NCI-H2081 treated with DMSO at 0.1 percent for 48 hours (cell line): ENCODE measurements at places on chromosomes 3 and 15.

DNA sequence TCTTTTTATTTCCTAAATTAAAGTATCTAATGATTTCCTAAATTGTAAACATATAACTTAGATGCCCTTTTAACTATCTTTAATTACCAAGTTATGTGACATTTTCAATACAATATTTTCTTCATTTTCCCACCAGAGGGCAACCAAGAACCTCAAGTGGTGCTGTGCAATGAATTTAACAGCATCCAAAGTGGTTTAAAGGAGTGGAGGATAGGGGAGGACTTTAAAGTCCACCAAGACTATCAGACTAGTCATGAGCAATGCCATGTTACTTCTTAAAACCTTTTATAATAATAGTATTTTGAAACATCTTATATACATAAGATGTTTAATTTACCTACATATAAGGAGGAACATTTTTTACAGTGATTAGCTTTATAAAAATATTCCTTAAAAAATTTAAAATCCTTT lies 74.4 kb downstream of the DLG1 start:
- DNase-seq, result no peak

GRCh38 chr15:26867200-26868007 lies 542 bp downstream of the GABRA5 start:
- DNase-seq, result no peak

DNA sequence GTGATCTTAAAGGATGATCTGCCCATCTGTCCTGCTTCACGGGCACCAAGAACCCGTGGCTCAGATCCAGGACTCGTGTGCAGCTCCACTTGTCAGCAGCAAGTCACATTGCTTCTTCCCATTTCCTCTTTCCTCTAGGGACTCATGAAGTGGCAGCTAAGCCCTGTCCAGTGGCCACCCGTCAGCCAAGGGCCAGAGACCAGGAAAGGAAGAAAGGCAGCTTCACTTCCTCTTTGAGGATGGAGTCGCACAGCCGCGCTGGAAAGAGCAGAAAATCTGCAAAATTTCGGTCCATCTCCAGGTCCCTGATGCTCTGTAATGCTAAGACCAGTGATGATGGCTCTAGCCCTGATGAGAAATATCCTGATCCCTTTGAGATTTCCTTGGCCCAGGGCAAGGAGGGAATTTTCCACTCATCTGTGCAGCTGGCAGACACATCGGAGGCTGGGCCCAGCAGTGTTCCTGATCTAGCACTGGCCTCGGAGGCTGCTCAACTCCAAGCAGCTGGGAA lies 28.5 kb downstream of the IL16 start:
- no peak for DNase-seq

GRCh38 chr3:182740710-182741109 lies 52.6 kb upstream of the ATP11B start:
- no peak for DNase-seq

- no peak for DNase-seq
Observed at GRCh38 chr3:98655666-98656065, 62.3 kb upstream of the CPOX start.

GRCh38 chr15:73607843-73608242 lies 25.3 kb downstream of the NPTN start:
- no peak for DNase-seq

- no peak for DNase-seq
Observed at GRCh38 chr3:23916152-23916885, 471 bp downstream of the NKIRAS1 start.

GRCh38 chr3:6260551-6261191 lies 600.2 kb upstream of the GRM7 start:
- no peak for DNase-seq

DNA sequence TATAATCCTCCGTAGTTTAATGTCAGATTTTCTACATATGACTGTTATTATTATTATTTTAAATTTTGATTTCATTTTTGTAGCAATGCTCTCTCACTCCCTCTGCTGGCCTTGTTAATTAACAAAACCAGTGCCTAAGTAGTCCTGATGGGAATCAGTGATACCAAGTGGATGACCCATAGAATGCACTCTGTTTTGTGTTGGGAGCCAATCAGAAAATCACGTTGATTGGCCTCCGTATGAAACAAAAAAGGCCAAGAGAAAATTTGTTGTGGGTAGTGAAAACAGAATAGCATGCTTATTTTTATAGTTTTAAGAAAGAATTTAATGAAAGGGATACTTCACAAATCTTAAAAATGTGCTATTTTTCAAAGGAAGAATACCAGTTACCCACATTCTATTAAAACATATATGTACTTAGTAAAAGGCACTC lies 34.4 kb upstream of the MEIS2 start:
- DNase-seq, result no peak

GRCh38 chr3:38472342-38472741 lies 18.7 kb downstream of the ACVR2B start:
- no peak for DNase-seq

DNA sequence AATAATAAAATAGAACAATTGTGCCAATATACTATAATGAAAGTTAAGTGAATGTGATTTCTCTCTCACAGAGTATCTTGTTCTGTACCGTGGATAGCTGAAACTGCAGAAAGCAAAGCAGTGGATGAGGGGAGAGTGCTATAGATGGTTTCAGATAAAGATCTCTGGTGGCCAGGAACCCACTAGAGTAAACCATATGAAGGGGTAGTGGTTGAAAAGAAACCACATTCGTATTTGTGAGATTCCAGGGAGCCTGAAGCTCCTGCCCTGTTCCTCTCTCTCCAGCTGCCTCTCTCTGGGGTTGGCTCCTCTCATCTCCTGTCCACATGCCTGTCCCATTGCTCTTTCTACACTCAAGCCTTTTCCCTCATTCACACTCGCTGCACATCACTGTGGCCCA lies 8.9 kb downstream of the ABHD17C start:
- no peak for DNase-seq

DNA sequence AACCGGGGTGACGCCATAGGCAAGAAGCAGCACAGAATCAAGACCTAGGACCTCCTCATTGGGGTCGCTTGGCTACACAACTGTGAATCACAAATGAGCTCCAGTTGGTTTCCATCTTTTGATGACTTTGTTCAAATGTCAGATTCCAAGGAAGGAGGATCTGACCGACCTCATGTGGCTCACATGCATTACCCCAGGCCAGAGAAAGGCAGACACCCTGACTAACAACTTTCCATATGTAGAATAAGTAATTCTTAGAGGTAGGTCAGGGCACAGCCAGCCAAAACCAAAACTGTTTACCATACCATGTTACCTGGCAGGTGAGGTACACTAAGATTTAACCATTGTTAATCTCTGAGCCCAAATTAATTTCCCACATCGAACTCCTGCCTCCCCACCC lies 96.5 kb downstream of the CCNL1 start:
- DNase-seq, result no peak

DNA sequence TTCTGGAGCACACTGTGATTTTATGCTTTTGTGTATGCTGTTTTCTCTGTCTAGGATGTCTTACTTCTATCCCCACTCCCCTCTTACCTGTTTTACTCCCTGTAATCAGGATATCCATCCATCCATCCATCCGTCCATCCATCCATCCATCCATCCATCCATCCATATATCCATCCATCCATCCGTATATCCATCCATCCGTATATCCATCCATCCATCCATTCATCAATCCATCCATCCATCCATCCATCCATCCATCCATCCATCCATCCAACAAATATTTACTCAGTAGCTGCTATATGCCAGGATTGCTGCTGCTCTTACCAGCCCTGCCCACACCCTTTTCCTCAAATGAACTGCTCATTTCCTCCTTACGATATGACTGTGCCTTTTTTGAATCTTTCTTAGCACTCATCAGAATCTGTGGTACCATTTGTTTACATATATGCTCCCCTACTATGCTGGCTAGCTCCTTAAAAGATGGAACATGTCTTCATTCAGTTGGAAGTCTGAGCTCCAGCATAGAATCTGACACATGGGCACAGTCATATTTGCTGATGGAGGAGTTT lies 35.2 kb downstream of the USP13 start:
- DNase-seq, result no peak

DNA sequence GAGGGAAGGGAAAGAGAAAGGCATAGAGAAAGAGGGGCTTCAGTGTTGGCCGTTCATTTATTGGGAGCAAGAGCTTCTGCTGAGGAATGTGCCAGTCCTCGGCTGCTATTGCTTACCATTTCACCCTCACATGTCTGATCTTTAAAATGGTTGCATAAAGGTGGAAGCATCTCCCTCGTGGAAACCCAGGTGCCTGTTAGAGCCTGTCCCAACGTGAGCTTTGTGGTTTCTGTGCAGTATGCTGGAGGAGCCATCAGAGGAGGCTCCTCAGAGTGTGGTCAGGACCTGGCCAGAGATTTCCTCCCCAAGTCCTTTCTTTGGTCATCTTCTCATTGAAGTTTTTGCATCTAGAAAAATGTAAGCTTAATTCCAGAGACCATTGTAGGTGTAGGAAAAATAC lies 34.4 kb downstream of the PSMD6 start:
- DNase-seq, result no peak

DNA sequence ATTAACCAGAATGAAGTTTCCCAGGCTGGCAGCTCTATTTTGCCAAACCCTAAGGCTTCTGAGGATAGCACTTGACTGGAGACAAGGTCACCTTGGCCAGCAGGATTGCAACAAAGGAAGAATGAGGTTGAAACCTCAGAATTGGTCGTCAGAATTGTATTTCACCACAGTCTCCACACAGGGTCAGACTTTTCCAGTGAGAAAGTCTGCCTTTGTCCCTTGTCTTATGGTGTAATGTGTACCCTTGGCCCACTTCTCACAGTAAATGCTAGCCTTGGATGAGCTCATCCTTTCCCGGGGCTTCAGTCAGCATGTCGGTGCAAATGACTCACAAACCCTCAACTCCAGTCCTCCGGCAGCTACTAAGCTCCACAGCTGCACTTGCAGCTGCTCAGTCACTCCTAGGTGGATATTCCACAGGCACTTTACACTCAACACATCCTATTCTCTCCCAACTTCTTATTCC lies 19.7 kb downstream of the SSR3 start:
- DNase-seq, result no peak

DNA sequence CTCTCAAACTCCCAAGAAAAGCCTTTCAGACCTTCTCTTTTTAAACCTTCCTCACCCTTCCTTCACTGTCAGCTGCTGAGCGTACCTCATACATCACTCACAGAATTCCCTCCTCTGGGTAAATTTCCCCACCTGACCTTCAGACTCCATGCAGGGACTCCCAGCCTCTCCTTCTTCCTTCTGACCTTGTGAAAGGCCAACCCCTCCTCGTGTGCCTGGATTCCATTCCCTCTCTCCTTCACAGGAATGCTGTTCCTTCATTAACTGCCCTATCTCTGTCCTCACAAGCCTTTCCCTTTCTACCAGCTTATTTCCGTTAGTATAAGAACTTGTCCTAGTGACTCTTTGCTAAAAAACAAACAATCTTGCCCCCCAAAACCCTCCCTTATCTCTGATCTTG lies 69.7 kb upstream of the MME start:
- no peak for DNase-seq

- no peak for DNase-seq
Observed at GRCh38 chr3:174891524-174892203, 32.5 kb downstream of the NAALADL2 start.

GRCh38 chr3:62785384-62785783 lies 89.8 kb downstream of the CADPS start:
- DNase-seq, result no peak

DNA sequence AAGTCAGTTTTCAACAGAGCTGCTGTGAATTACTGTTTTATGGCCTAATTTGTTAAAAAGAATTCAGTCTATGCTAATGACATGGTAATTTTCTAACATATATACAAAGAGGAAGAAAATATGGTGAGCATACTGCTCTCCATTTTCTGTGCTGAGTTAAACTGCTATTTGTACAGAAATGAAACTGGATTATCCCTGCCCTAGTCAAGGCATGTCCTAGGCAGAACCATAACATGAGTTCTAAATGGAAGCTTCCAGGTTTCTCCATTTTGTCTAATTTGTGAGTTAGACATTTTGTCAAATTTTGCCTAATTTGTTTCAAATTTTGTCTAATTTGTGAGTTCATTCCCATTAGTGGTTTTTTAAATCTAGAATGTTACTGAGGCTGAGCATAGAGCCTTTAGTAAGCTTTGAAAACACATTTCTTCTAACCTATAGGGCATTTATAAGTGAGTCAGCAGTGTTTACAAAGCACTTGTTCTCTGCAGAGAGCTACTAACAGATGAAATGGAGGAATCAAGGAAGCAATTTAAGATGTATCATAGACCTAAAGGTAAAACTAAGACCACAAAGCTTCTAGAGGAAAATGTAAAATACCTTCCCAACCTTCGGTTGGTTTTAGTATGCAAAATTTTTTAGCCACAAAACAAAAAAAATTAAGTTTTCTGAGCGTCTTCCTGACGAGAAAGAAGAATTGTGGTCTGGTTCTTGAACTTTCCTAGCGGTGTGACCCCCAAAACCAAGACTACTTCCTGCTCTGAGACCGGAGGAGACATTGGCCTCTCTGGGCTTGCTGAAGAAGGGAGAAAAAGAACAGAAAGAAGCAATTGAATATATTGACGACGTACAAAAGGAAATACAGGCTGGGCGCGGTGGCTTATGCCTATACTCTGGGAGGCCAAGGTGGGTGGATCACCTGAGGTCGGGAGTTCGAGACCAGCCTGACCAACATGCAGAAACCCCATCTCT lies 9.8 kb downstream of the P2RY14 start:
- DNase-seq, result no peak

DNA sequence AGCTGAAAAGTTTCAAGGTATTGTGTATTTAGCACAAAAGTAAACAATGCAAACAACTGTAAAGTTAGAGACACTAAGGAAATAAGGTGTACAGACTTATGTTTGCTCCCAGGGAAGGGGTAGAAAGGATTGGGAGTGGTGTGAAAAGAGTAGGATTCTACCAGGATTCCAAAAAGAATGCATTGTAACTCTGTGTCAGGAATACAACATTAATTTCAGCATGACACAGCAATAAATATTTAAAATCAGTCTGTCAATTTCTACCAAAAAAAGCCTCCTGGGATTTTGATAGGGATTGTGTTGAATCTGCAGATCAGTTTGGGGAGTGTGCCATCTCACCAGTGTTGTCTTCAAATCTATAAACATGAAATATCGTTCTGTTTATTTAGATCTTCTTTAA lies 73.4 kb downstream of the LRRC28 start:
- no peak for DNase-seq

DNA sequence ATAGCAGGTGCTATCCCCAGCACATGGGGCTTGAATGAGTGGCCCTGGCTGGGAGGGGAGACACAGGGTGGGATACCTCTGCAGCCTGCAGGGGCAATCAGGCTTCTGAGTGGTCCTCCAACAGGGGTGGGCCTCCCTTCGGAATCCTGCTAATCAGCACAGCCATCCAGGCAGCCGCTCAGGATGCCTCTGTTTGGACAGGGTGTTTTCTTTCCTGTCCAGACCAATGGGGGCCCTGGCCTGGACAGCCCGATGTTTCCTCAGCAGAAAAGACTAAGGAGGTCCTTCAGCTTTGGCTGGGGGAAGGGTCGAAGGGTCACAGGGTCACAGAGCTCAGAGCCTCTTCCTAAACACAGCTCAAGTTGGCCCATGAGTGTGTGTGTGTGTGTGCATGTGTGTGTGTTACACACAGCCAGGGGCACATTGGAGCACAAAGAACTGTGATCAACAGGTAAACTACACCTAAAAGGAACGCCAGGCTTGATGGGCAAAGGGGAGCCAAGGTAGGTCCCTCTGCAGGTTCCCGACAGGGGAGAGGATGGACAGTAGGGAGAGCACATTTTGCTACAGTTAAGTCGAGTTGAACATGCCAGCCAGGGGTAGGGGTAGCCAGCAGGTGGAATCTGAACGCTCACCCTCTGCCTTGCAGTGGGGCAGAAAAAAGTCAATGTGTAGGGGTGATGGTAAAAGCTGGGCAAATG lies 1.1 kb upstream of the HAPLN3 start:
- DNase-seq, result no peak
